GM23338 (cell line): ENCODE measurements at places on chromosomes 2 and 18. TPM values are rescaled to one million over a fixed set of nuclear protein-coding genes. Genes with fewer than 3 reads are reported as not detected.

The CPS1 gene
- total RNA-seq: 11.0 and 15.7 TPM in 2 replicates

- no peaks in the 10 kb centered on the region for H3K36me3 ChIP-seq
- no peaks in the 10 kb centered on the region for H3K27me3 ChIP-seq
- peaks cover 22% of the 10 kb centered on the region for H3K4me1 ChIP-seq
- no peak overlapping the region for H3K27ac ChIP-seq
- no peak for DNase-seq
- H3K4me3 ChIP-seq: no peak overlapping the region
Measured at GRCh38 chr2:205717175-205717846, 35.0 kb downstream of the NRP2 start.

GRCh38 chr2:234245945-234246344 is 195.4 kb downstream of the SPP2 start:
- H3K36me3 ChIP-seq: no peaks in the 10 kb centered on the region
- no peak overlapping the region for H3K27ac ChIP-seq
- H3K4me1 ChIP-seq: peaks cover 4% of the 10 kb centered on the region; the same call in 1 of the 2 replicates
- H3K27me3 ChIP-seq: no peaks in the 10 kb centered on the region
- no peak overlapping the region for H3K4me3 ChIP-seq

- H3K36me3 ChIP-seq: no peaks in the 10 kb centered on the region
- no peaks in the 10 kb centered on the region for H3K4me1 ChIP-seq
- DNase-seq: no peak
- no peaks in the 10 kb centered on the region for H3K27me3 ChIP-seq
- H3K4me3 ChIP-seq: no peak overlapping the region
Measured at GRCh38 chr18:36075862-36076587, 8.7 kb upstream of the RPRD1A start.

GRCh38 chr2:109472974-109473373 is 140.8 kb downstream of the SEPTIN10 start:
- H3K27ac ChIP-seq: no peak overlapping the region
- peak; percentile 39 for DNase-seq
- H3K27me3 ChIP-seq: no peaks in the 10 kb centered on the region
- 0 out of 2 replicates have a peak, but pooled peaks cover 5% of the 10 kb centered on the region for H3K4me1 ChIP-seq

DNA sequence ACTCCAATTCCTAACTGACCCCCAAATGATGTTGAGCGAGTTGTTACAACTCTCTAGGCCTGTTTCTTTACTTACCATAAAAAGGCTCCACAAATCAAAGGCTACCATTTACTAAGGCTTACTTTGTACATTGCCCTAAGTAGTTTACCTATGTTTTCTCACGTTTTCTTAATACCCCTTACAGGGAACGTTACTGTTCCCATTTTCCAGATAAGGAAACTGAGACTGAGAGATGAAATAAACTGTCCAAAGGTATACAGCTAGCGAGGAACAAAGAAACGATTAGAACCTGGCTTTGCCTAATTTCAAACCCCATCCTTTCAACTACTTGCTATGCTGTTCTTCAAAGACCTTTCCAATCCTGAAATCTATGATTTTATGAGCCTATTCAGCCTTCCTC is 74.8 kb upstream of the SPTBN1 start:
- no peaks in the 10 kb centered on the region for H3K36me3 ChIP-seq
- no peak for DNase-seq
- H3K27me3 ChIP-seq: no peaks in the 10 kb centered on the region
- H3K4me1 ChIP-seq: no peaks in the 10 kb centered on the region

DNA sequence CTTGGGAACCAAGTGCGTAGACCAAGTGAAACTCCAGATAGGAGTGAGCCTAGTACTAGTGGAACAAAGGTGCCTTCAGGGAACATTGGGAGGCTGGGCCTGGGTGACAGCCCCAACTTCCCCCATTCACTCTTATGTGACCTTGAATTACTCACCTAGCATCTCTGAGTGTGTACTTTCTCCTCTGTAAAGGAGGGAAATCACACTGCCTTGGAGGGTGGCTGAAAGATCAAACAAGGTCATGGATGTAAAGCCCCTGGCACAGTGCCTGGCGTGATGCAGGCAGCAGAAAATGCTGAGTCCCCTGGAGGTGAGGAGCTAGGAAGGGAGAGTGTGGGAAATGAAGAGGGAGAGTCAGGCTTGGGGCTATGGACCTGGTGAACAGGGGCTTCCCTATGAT is 45.9 kb downstream of the MARCO start:
- no peaks in the 10 kb centered on the region for H3K27me3 ChIP-seq
- H3K36me3 ChIP-seq: no peaks in the 10 kb centered on the region

The PIK3C3 gene
- total RNA-seq: 35.4 and 39.5 TPM in 2 replicates

- no peaks in the 10 kb centered on the region; the same call in 1 of the 2 replicates for H3K4me1 ChIP-seq
- H3K36me3 ChIP-seq: no peaks in the 10 kb centered on the region
Measured at GRCh38 chr18:49546719-49547273, 15.1 kb upstream of the LIPG start.

DNA sequence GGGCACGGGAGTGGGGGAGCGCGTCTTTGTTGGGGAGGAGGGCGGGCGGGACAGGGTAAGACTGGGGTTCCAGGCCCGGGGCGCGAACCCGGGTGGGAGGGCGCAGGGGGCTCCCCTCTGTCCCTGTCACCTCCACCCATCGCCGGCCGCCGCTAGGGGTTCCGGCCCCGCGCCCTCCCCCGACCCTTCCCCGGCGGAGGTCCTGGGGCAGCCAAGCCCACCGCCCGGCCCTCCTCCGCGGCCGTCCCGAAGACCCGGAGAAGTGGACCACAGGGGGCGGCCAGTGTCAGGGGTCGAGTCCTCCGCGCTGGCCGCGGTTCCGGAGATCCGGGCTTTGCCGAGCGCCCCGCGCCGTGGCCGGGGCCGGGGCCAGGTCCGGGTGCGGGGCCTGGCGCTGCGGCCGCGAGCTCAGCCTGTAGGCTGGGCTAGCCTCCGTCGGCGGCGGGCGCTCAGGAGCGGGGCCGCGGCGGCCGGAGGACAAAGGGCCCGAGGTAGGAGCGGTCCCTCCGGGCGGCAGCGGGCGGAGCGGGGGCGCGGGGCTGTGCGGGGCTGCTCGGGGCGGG is 16.6 kb upstream of the E2F6 start:
- peaks cover 23% of the 10 kb centered on the region for H3K27me3 ChIP-seq
- no peak overlapping the region for H3K27ac ChIP-seq
- H3K4me1 ChIP-seq: peaks cover 14% of the 10 kb centered on the region; the same call in 1 of the 2 replicates
- peak; percentile 89 for DNase-seq
- H3K36me3 ChIP-seq: no peaks in the 10 kb centered on the region

DNA sequence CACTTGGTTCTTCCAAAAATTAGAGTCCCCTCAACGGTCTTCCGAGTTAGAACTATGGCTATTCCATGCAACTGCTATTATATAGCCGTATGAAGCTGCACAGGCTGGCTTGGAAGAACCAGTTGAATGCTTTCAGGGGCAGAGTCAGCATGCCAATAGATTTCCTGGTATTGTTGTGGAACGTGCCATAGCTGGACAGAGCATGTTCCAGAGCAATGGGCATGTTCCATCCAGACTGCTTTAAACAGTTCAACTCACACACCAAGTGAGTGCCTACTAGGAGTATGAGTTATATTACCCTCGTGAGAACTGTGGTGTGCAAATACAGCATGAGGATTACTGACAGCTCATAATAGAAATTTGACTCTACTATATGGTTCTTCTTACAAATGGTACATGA is 682.0 kb downstream of the SATB2 start:
- H3K27me3 ChIP-seq: no peaks in the 10 kb centered on the region
- no peak overlapping the region for H3K27ac ChIP-seq
- DNase-seq: no peak
- no peaks in the 10 kb centered on the region for H3K4me1 ChIP-seq
- no peak overlapping the region for H3K4me3 ChIP-seq

GRCh38 chr18:47831351-47831750 is 99.1 kb downstream of the SMAD2 start:
- no peak overlapping the region for H3K4me3 ChIP-seq
- no peaks in the 10 kb centered on the region; the same call in 1 of the 2 replicates for H3K4me1 ChIP-seq
- H3K27me3 ChIP-seq: no peaks in the 10 kb centered on the region
- DNase-seq: no peak
- no peak overlapping the region for H3K27ac ChIP-seq
- peaks cover 13% of the 10 kb centered on the region for H3K36me3 ChIP-seq

GRCh38 chr2:71767663-71768062 is 314.3 kb downstream of the DYSF start:
- no peaks in the 10 kb centered on the region for H3K4me1 ChIP-seq
- DNase-seq: no peak
- no peak overlapping the region for H3K4me3 ChIP-seq

GRCh38 chr2:28134262-28134812 is 243.8 kb downstream of the BABAM2 start:
- no peak overlapping the region for H3K4me3 ChIP-seq
- no peak overlapping the region for H3K27ac ChIP-seq
- DNase-seq: peak; percentile 2
- no peaks in the 10 kb centered on the region for H3K27me3 ChIP-seq

- H3K4me3 ChIP-seq: no peak overlapping the region
- no peak for DNase-seq
- no peaks in the 10 kb centered on the region for H3K27me3 ChIP-seq
- peaks cover 4% of the 10 kb centered on the region; the same call in 1 of the 2 replicates for H3K4me1 ChIP-seq
Measured at GRCh38 chr2:235937087-235937486, 231.1 kb downstream of the GBX2 start.

DNA sequence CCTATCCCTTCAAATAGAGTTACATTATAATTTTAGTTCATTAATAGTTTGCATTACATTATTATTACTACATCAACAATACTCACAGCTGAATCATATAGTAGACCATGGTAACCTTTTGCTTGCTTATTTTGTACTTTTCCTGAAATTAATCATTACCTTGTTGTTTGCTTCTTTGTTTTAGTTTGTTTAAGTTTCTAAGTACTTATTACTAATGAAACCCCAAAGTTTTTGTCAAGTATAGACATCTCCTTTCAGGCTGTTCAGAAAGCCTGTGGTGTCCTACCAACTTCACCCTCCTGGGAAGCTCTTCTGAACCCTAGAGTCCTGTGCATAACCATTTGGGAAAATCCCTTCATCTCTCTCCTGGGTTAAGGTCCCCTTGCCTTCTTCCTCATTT is 43.5 kb upstream of the LAPTM4A start:
- H3K27ac ChIP-seq: no peak overlapping the region
- no peak overlapping the region for H3K4me3 ChIP-seq
- H3K4me1 ChIP-seq: peaks cover 7% of the 10 kb centered on the region
- H3K27me3 ChIP-seq: no peaks in the 10 kb centered on the region

The STPG4 gene
- 0.28 TPM in 1 of 2 replicates, not detected in the other for total RNA-seq
